ENCODE measurements at places on chromosomes 12 and 14.

DNA sequence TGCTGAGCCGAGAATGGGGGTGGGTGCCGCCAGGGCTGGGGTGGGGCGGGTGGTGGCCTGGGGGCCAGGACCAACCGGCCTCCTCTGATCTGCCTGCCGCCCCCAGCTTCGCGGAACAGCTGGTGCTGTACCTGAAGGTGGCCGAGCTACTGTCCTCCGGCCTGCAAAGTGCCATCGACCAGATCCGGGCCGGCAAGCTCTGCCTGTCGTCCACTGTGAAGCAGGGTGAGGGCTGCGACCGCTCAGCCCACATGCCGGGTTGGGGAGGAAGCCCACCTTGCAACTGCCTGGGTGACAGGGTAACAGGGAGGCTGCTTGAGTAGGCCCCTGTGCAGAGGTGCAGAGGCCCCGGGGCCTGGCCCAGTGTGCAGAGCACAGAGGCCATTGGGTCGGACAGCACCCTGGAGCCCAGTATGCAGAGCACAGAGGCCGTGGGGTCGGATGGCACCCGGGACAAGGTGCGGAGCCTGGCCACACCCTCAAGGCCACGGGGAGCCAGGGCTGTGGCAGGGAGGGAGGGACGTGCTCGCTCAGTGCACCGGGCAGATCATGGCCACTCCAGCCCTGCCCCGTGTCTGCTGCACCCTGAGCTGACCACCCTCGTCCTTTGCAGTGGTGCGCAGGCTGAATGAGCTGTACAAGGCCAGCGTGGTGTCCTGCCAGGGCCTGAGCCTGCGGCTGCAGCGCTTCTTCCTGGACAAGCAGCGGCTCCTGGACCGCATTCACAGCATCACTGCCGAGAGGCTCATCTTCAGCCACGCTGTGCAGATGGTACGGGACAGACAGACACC, 9.5 kb upstream of the PUS1 start:
- DNase-seq, result no peak

GRCh38 chr12:105814283-105814682, 324.5 kb downstream of the NUAK1 start:
- no peak for DNase-seq

DNA sequence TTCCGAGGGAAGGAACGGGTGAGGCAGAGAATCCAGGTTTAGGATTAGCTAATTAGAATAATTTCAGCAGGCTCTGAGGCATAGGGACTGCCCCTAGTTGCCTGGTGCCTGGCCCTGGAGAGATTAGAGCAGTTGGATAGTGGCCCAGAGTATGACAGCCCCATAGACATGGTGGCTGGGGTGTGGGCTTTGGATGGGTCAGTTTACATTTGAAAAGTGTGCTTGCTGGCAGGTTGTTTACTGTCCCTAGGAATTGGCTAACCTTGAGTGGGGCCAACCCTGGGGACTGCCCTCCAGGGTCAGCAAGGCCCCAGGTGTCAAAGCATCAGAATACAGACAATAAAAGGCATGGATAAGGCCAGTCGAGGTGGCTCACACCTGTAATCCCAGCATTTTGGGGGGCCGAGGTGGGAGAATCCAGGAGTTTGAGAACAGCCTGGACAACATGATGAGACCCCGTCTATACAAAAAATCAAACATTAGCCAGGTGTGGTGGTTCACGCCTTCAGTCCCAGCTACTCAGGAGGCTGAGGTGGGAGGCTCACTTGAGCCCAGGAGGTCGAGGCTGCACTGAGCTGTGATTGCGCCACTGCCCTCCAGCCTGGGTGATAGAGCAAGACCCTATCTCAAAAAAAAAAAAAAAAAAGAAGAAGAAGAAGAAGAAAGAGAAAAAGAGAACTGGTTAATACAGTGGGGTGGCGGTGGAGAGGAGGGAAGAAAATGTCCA, 182.3 kb upstream of the PWP1 start:
- DNase-seq, result no peak

DNA sequence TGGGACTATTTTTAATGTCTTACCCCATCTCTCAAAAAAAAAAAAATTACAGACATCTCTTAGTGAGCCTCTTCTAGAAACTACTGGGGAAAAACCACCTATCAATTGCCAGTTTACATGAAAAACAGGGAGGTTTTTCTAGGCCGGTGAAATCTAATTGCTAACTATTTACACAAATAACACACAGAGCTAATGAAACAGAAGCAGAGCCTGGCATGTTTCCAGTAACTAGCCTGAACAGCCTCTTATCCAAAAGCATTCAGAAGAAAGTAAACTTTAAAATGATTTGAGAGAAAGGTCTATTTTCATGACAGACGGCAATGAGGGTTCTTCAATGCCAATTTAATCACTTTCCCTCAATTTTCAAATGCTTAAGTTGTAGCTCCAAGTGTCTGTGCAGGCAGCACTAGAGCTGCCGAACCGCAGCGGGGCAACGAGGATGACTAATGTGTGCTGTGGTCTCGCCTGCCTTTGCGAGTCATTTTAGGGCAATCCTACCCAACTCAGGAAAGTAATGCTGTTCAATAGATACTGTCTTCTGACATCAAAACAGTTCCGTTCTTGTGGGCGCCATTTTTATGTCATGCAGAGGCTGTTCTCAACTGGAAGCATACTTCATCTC, 84.6 kb downstream of the SETD3 start:
- no peak for DNase-seq

DNA sequence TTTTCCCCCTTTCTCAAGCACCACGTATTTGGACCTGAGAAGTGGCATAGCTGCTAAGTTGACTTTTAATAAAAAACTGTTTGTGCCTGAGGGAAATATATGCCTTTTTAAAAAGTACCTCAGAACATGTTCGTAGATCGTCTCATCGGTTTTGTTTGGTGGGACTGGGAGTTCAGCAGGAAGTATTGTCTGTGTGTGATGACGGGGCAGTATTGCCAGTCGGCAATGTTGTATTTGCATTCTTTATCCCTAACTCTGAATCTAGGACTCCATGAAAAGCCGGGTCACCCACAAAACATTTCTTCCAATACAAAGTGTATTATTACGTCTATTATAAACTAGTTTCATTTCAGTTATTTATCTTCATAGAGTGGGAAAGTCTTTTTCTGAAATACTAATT, 19.7 kb upstream of the FGD4 start:
- no peak for DNase-seq

DNA sequence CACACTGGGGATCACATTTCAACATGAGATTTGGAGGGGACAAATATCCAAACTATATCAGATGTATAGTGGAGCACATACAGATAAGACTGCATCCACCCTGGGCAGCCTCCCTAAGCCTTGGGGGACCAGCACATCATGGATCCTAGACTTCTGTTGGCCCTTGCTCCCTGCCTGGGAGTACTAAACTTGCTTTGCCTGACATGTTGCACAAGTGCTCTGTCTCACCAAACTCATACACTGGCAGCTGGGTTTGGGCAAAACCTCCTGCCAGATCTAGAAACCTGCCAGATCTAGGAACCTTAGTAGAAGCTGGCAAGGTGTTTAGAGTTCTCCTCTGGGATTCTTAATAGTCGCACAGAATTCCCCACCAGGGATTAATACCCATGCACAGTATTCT, 18.4 kb upstream of the DHRS4 start:
- no peak for DNase-seq

GRCh38 chr14:89955022-89955744, 544 bp upstream of the TDP1 start:
- DNase-seq, result no peak

DNA sequence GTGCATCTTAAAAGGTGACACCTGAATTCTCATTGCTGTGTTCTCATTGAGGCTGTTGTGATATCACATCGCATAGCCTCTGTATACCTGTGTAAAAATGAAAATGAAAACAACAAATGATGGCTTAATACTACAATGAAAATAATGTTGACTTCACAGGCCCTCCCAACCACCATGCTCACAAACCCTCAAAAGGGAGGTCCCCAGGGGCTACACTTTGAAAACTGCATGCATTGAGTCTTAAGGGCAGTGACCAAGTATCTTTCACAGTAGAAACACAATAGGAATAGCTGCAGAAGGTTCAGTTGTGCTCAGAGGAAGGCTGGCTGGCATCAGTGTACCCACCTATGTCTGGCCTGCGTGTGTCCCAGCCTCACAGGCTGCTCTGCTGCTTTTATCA, 27.6 kb upstream of the KCNK13 start:
- no peak for DNase-seq

- no peak for DNase-seq
Measured at GRCh38 chr12:8452036-8452435, 3.7 kb upstream of the CLEC6A start.

GRCh38 chr14:85620947-85621346, 91.0 kb downstream of the FLRT2 start:
- no peak for DNase-seq

- no peak for DNase-seq
Measured at GRCh38 chr14:102949062-102949800, 26.8 kb downstream of the AMN start.

GRCh38 chr12:118958520-118958919, 22.8 kb upstream of the SRRM4 start:
- no peak for DNase-seq

- no peak for DNase-seq
Measured at GRCh38 chr14:83463500-83464098, 1929.9 kb upstream of the SEL1L start.

DNA sequence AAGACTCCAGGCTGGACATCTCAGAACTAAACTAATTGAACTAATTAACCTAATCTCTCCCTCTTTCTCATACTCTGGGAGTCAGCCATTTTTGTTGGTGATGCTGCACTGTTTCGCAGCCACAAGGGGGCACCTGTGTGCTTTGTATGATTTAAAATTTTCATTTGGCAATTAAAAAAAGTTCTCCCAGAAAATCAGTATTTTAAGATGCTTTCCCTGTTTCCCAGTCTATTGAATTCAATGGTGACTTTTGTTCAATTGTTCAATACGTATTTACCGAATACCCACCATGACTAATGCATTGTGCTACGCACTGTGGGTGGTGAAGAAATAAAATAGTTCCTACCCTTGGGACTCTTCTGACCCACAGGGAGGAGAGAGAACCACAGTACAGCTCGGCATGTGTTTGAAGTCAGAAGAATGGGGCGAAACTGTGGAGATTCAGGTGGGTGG, 63.7 kb downstream of the ZNF664 start:
- no peak for DNase-seq

DNA sequence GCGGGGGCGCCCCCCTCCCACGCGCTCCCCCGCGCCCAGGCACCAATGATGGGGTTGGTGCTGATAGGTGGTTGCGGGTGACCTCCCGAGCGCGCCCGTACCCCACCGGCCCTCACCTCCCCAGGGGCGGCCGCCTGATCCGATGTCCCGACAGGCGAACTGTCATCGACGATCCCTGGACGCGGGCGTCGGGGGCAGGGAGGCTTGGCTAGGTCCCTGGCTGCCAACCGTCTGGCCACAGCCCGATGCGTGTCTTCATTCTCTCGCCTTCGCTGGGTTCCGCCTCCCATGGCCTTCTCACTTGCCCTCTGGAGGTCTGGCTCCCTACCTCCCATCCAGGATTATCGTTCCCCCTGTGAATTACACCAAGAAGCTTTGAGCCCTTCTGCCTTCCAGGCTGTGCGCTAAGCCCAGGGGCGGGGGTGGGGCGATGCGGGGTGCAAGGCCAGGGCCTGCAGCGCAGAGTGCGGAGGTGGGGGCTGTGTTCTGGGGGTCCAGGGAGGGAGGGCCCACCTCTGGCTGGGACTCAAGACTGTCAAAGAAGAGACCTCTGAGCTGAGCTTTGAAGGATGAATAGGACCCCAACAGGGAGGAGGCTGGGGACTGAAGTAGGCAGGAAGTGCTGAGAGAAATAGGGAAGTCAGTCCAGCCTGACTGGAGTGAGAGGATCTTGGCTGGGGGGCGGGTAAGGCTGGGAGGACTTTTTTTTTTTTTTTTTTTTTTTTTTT, 7.7 kb upstream of the RACGAP1 start:
- no peak for DNase-seq

DNA sequence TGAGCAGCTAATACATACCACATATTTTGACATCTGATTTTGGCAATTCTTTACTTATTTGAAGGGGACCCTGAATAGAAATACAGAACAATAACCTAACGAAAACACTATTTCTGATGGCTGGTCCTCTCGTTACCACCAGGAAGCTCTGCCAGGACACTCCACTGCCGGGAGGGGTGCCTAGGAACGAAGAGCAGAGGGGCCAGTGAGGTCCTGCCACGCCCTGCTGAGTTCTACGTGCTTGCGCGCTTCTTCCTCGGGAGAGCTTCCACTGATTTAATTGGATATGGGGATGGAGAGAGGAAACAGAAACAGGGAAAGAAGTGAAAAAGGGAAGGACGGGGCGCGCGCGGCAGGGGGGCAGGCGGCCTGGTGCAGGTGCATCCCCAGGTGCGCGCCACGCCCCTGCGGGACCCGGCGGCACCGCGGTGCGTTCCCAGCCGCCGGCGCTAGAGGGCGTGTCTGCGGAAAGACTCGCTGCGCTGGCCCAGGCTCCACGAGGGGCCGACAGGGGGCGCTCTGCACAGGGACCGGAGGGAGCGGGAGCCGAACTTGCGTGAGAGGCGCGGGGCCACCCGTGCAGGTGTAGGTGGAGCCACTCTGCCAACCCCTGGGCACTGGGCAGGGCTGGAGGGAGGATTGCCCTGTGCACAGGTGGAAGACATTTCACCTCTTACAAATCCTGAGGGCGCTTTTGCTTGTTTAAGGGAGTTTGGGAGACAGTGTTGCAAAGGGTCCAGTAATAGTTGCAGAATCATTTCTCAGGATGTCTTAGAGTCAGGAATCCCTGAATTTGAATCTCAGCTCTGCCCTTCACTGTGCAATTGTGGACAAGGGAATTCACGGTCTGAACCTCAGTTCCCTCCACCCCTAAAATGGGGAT, 986.3 kb upstream of the TMEM132C start:
- DNase-seq, result no peak

- no peak for DNase-seq
Measured at GRCh38 chr12:11561411-11561810, 88.1 kb upstream of the ETV6 start.

DNA sequence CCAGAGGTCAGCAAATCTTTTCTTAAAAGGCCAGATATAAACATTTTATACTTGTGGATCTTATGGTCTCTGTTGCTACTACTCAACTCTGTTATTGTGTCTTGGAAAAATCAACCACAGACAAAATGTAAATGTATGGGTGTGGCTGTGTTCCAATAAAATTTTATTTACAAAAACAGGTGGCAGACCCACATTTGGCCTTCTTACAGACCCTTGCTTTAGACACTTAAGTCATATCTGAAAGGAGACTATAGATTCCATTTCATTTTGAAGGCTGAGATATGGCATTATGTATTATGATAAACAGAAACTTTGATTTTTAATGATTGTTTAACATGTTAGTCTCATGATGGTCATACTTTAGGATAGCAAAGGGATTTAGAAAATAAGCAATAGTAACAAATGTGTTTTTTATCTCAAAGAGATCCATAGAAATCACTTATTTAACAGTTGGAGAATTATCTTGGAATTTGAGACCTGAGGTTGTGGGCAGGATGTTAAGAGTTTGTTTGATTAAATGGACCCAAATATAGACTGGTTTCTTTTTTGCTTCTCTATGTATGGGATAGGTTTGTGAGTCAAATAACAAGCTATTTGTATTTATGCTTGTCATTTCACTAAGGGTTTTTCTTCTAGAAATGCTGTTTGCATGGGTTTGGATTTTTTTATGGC, 51.2 kb downstream of the PPFIBP1 start:
- no peak for DNase-seq

Measured in epithelial cell of prostate (primary cell).